ENCODE measurements at places on chromosomes 16 and 17.

GRCh38 chr17:28120766-28121165 is 78.3 kb downstream of the NLK start:
- H3K36me3 ChIP-seq: peaks cover 7% of the 10 kb centered on the region
- peaks cover 21% of the 10 kb centered on the region for H3K4me1 ChIP-seq
- H3K27ac ChIP-seq: no peak overlapping the region
- no peaks in the 10 kb centered on the region for H3K27me3 ChIP-seq
- no peak overlapping the region for H3K4me3 ChIP-seq

GRCh38 chr17:63519972-63520882 is 2.9 kb upstream of the KCNH6 start:
- no peaks in the 10 kb centered on the region for H3K36me3 ChIP-seq
- DNase-seq: no peak
- H3K27ac ChIP-seq: no peak overlapping the region
- H3K4me3 ChIP-seq: no peak overlapping the region
- peaks cover 5% of the 10 kb centered on the region for H3K4me1 ChIP-seq

DNA sequence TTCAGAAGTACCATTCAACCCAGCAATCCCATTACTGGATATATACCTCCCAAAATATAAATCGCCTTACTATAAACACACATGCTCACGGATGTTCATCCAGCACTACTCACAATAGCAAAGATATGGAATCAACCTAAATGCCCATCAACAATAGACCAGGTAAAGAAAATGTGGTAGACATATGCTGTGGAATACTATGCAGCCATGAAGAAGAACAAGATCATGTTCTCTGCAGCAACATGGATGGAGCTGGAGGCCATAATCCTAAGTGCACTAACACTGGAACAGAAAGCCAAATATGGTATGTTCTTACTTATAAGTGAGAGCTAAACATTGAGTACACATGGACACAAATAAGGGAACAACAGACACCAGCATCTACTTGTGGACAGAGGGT is 7.8 kb downstream of the ALOX15 start:
- H3K4me3 ChIP-seq: no peak overlapping the region
- H3K36me3 ChIP-seq: no peaks in the 10 kb centered on the region
- no peak overlapping the region for H3K27ac ChIP-seq
- H3K4me1 ChIP-seq: peaks cover 15% of the 10 kb centered on the region

GRCh38 chr16:83926726-83927397 is 26.2 kb upstream of the OSGIN1 start:
- H3K4me1 ChIP-seq: no peaks in the 10 kb centered on the region
- H3K4me3 ChIP-seq: no peak overlapping the region
- H3K27me3 ChIP-seq: no peaks in the 10 kb centered on the region
- peak; percentile 71 for DNase-seq

DNA sequence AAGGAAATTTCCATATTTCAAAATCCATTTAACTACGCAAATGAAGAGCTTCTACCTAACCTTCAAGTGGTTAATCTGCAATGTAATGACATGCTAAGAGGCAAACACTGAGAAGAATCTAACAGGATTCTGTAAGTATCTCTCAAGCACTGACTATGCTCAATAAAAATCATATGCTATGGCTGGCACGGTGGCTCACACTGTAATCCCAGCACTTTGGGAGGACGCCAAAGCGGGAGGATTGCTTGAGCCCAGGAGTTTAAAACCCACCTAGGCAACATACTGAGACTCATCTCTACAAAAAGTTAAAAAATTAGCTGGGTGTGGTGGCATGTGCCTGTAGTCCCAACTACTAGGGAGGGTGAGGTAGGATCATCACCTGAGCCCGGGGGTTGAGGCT is 32.7 kb downstream of the GNA13 start:
- H3K27ac ChIP-seq: no peak overlapping the region
- no peak for DNase-seq
- H3K36me3 ChIP-seq: peaks cover 41% of the 10 kb centered on the region
- H3K4me3 ChIP-seq: no peak overlapping the region
- no peaks in the 10 kb centered on the region for H3K27me3 ChIP-seq

DNA sequence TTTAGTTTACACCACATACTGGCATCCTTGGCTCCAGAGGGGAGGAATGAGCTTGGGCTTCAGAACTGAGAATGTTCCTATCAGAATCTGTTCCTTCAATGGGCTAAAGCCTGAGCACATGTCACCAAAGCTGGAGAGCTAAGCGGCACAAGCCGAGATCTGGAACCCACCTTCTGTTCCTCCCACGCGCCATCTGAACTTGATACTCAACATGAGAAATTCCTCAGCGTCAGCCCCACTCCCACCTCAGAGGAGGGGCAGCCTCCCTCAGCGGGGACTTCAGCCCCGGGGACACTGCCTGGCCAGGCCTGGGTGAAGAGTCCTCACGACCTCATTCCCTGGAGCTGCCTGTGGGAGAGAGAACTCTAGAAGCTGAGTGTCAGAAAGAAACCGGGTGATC is 22.8 kb upstream of the SLC47A1 start:
- H3K36me3 ChIP-seq: peaks cover 2% of the 10 kb centered on the region
- H3K4me1 ChIP-seq: peaks cover 13% of the 10 kb centered on the region
- no peak overlapping the region for H3K27ac ChIP-seq
- H3K27me3 ChIP-seq: peaks cover 4% of the 10 kb centered on the region
- H3K4me3 ChIP-seq: no peak overlapping the region

DNA sequence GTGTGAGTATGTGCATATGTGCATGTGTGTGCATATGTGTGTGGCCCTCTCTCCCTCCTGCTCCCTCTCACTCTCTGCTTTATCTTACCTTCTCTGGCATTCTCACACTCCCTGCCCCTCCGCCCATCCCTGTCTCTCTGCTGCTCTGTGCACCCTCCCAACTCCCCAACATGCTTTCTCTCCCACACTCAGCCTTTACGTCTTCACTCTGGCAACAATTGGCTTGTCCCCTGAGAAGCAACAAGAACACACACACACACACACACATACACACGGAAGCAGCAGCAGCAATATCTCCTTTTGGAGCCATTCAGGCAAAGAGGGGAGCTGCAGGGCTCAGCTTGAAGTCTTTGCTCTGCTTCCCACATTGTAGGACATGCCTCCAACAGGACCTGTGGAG is 27.8 kb downstream of the PITPNM3 start:
- H3K27me3 ChIP-seq: no peaks in the 10 kb centered on the region
- no peaks in the 10 kb centered on the region for H3K4me1 ChIP-seq
- H3K27ac ChIP-seq: no peak overlapping the region
- no peaks in the 10 kb centered on the region for H3K36me3 ChIP-seq

Data from activated CD8-positive, alpha-beta T cell treated with anti-CD3 and anti-CD28 coated beads, Interleukin-2, amount 10 ng/mL, durations not matched to agents 7 days and 5 days (primary cell).